ENCODE measurements at places on chromosomes 12 and 14.

GRCh38 chr14:59154373-59154772 is 34.1 kb upstream of the DAAM1 start:
- peak; percentile 7 for DNase-seq

GRCh38 chr12:57726151-57726883 is 12.2 kb downstream of the AGAP2 start:
- no peak for DNase-seq

DNA sequence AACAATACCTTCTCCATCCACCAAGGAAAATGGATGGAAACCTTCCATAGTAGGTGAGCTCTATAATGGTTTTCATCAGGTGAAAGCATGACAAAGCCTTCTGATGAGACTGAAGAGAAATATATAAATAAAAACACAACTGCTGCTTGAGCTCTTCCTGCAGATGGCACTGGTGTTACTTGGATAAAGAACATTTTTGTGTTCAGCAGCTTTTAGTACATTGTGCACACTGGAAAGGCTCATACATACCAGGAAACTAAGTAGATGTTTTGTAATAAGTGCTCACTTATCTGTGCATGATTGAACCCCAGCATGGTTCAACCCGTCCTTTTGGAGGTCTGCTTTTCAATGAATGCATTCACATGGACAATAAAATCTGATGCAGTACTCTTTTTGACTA is 357.3 kb upstream of the MIS18BP1 start:
- no peak for DNase-seq

GRCh38 chr12:72236071-72236705 is 36.0 kb upstream of the TRHDE start:
- no peak for DNase-seq

DNA sequence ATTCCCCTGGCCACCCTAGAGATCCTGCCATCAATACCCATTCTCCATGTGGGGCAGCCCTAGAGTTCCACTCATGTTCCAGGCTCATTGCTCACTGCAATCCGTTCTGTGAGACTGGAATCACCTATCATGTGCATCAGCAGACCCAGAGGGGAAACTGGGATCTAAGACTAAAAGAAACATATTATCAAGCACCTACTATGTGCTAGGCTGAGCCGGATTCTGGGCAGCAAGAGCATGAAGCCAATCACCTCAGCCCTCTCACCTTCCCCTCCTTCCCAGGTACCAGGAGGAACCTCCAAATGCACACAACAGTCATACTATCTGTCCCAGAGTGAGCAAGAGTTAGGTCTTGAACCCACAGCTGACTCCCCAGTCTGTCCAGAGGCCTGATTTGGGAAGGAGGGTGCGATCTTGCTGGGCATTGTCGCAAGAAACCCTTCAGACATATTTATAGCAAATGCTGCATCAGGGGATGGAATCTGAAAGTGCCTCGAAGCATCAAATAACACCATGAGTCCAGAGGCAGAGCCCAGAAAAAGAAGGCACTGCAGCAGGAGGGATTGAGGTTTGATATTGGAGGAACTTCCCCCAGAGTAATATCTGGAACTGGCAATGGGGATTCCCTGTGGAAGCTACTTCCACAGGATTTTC is 6.7 kb upstream of the CACNB3 start:
- DNase-seq, result no peak

All from activated gamma-delta T cell treated with Interleukin-2 at 50 U/mL for 16 hours (primary cell).